ENCODE measurements at places on chromosomes 2 and 18.

GRCh38 chr2:10404324-10405143 lies 43.6 kb downstream of the ODC1 start:
- DNase-seq = no peak

DNA sequence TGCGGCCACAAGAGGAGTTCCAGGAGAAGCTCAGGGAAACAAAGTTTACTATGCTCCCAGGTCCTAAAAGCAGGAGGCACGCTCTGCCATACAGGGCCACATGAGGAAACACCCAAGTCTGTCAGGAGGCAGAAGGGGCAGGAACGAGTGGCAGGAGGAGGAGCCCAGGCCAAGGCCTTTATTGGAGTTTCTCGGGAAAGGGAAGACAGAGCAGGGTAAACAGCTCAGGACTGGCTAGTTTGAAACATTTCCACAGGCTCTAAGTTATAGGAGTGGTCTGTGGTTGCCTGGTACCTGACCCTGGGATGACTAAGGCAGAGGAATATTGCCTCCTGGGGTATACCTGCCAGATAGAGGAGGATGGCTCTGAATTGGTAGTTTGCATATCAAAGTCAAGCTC lies 3.7 kb upstream of the ZNF638 start:
- no peak for DNase-seq

GRCh38 chr2:237806334-237806733 lies 7.8 kb downstream of the RBM44 start:
- DNase-seq = no peak

- no peak for DNase-seq
Observed at GRCh38 chr2:235537186-235537585, 43.3 kb downstream of the AGAP1 start.

- no peak for DNase-seq
Observed at GRCh38 chr18:57953883-57954282, 90.1 kb upstream of the NEDD4L start.

GRCh38 chr2:240396623-240397541 lies 38.6 kb upstream of the GPC1 start:
- no peak for DNase-seq

DNA sequence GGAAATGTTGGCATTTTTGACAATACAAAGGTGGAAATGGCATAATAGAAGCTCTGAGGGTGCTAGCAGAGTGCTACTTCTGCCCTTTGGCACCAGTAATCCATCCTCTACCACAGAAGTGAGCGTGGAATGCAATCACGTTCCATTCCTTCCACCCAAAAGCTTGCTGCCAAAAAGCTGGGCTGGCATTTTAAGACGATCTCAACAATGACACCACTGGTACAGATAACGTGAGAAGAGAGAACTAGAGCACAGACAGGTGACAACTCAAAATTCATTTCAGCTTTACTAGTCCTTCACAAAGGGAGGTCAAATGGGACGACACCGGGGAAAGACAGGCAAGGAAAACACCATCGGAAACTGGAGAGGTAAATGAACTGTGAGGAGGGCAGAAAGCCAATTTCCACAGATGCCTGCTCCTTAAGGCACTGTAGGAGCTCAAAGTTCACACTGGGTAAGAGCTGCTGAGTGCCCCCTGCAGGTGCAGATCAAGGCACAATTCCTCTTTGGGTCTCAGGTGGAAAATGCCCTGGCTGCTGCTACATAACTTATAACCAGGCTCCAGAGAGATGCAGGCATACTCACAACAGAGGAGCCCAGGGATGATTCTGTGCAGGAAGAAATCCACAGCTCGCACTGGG lies 50.7 kb upstream of the RNU4ATAC start:
- DNase-seq = peak; percentile 15

- no peak for DNase-seq
Observed at GRCh38 chr2:25707927-25708590, 34.7 kb upstream of the DTNB start.

- DNase-seq = peak; percentile 81
Observed at GRCh38 chr2:46257476-46257875, 39.7 kb upstream of the EPAS1 start.

DNA sequence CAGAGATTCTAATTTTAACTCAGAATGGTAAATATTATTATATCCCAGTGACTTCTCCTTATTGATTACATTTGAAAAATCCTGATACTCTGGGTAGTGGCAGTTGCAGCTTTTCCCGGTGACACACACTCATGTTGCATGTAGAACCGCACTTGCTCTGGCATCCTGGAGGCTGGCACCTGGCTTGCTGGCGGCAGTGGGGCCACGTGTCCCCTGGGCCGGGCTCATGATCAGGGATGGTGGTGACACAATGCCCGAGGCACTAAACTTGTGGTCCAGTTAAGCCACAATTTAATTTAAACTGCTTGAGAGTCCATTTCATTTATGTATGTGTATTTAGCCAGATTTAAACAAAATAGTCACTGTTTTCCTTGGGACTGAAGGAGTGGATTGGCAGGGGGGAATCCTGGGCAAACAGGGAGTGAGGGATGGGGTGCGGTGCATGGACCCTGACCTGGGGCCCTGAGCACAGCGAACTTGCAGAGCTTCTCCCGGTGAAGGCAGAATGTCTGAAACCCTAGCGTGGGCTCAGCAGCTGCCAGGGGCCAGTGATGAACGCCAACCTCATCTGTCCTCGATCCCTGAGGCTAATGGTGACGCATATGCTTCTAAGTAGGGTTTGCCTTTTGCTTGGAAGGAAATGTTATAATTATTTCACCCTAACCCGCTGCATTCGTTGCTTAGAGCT lies 50.0 kb downstream of the KCNG2 start:
- no peak for DNase-seq

GRCh38 chr2:176508984-176509740 lies 239.9 kb downstream of the MTX2 start:
- no peak for DNase-seq

DNA sequence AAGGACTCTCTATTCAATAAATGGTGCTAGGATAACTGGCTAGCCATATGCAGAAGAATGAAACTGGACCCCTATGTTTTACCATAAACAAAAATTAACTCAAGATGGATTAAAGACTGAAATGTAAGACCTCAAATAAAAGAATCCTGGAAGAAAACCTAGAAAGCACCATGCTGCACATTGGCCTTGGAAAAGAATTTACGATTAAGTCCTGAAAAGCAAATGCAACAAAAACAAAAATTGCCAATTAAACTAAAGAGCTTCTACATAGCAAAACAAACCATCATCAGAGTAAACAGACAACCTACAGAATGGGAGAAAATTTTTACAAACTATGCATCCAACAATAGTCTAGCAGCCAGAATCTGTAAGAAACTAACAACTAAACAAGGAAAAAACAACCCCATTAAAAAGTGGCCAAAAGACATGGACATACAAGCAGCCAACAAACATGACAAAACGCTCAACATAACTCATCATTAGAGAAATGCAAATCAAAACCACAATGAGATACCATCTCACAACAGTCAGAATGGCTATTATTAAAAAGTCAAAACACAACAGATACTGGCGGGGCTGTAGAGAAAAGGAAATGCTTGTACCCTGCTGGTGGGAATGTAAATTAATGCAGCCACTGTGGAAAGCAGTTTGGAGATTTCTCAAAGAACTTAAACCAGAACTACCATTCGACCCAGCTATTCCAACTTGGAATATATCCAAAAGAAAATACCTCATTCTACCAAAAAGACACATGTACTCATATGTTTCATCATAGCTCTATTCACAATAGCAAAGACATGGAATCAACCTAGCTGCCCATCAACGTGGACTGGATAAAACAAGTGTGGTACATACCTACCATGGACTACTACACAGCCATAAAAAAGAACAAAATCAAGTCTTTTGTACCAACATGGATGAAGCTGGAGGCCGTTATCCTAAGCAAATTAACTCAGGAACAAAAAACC lies 30.6 kb downstream of the SEPTIN10 start:
- no peak for DNase-seq

DNA sequence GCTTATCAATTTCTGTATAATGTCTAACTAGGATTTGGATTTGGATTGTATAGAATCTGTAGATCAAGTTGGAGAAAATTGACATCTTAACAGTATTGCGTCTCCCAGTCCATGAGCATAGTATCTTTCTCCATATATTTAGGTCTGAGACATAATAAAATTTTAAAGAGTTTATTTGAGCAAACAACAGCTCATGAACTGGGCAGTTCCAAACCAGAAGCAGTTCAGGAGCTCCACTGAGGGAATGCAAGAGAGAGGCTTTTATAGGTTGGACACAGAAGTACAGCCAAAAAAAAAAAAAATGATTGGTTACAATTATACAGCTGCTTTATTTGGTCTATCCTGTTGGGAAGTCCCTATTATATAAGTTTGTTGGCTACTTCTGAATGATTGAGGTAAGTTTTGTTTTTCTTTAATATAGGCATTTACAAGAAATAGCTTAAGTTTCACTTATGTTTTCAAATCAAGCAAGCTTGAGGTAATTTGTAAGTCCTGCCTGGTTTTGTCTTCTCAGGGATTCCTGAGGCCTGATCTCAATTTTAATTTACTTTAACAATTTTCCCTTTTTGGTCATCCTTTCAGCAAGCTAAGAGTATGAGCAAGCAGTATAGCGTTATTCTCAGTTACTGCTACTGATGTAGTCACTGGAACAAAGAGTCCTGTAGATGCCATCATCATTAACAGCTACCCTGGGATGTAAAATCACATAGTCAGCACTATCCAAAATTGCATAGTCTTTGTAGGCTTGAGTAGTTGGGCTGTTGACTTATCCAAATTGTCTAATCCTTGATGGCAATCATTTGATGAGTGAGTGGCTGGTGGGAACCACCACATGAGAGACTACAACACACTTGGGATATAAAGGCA lies 27.5 kb upstream of the RUFY4 start:
- no peak for DNase-seq

DNA sequence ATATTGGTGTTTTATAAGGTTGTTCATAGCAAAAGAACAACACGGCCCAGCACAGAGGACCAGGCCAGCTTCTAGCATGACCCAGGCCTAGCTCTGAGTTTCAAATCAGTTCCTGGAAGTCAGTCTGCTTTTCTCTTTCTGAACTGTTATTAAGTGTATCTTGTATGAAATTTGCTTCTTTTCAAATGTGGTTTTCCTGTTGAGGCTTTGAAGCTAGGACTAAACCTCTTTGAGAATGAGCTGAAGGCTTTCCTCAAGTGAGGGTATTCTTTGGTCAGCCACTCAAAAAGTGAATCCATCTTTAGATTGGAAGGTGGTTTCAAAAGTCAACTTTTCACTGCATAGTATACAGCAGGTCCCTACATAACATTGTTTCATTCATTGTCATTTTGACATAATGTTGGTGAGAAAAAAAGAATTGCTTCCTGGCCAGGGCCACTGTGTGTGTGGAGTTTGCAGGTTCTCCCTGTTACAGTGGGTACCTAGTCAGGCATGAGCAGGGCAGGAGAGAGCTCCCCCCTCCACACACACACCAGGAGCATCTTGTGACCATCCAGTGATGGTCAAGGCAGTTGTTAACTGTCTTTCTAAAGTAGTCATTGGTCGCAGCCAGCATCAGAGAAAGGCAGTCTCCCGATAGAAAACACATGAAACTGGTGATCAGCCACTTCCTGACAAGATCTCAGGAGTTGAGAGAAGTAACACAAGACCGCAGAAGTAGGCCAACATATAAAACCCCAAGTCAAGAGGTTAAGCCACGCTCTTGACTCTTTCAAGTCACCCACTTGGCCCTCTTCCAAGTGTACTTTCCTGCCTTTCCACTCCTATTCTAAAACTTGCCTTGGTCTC lies 6.7 kb upstream of the ACAA2 start:
- DNase-seq = no peak

All from NCI-H1105 (cell line).